ENCODE measurements at places on chromosomes 13 and 19.
A peak's percentile ranks its signal among the peaks of the same experiment; 100 is the strongest.

GRCh38 chr13:67557642-67558241 is 327.6 kb upstream of the PCDH9 start:
- no peak for DNase-seq

DNA sequence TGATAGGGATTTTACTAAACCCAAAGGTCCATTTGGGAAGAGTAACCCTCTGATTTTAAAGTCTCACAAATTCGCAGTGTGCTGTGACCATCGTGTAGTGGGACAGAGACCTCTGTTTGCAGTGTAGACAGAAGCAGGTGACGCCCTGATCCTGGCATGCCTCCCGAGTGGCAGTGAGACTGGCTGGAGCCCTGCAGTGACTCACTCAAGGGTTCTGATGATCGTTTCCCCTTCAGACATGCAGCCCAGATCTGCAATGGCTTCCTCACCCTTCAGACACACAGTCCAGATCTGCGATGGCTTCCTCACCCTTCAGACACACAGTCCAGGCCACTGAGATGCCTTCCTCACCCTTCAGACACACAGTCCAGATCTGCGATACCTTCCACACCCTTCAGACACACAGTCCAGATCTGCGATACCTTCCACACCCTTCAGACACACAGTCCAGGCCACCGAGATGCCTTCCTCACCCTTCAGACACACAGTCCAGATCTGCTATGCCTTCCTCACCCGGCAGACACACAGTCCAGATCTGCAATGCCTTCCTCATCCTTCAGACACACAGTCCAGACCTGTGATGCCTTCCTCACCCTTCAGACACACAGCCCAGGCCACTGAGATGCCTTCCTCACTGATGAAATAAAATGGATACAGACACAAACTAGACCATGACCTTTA is 125.2 kb downstream of the ATP11A start:
- no peak for DNase-seq

- no peak for DNase-seq
Measured at GRCh38 chr13:60612593-60612992, 215.6 kb downstream of the TDRD3 start.

DNA sequence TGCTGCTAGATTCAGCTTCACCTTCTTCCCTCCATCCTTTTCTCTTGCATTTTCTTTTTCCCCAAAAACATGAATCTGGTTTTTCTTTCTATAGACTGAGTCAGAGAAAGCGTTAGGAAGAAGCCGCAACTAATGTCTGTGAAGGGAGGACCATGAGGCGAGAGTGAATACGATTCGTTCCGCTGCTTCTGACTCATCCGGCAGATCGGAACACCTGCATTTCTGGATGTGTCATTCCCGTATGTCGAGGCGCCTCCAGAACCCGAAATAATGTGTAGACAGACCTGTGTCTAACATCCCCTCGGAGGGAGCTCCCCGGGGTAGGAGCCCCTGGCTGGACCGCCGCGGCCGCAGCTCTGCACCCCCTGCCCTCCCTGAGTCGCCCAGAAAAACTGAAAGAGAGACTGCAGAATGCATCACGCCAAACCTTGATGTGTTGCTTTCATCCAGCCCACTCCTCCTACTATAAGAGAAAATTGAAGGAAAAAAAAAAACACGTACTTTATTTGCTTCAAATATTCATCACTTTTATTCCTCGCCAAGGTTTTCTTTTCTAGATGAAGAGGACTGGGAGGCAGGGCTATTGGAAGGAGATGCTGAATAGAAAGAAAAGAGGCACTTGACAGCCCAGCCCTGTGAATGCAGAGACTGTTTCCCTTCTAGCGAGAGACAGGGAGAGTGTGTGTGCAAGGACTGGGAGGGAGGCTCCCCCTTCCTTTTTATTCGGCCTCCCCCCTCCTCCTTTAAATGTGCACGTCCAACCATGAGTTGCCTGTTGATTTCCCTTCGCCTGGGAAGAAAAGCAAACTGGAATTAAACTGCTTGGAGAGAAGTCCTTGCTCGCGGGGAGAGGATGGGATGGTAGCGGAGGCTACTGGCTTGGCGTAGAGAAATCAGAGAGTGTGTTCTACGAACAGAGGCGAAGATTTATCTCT is 616 bp upstream of the PCDH17 start:
- DNase-seq, result no peak

DNA sequence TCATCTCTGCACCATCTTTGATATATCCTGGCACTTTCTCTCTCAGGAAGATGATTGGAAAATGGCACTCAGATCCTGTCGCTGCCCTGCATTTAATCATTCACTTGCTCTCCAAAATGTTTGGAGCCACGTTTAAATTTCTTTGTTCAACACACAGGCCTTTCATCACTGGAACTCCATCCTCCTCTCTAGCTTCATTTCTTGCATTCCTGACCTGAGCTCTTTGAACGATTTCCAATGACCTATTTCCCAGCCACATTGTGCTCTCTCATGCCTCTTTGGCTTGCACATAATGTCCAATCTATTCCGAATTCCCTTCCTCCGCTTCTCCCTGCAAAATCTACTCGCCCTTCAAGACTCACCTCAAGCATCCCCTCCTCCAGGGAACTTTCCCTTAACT is 287.4 kb upstream of the NBEA start:
- no peak for DNase-seq

GRCh38 chr13:63297163-63297562 is 1881.5 kb upstream of the PCDH20 start:
- no peak for DNase-seq

DNA sequence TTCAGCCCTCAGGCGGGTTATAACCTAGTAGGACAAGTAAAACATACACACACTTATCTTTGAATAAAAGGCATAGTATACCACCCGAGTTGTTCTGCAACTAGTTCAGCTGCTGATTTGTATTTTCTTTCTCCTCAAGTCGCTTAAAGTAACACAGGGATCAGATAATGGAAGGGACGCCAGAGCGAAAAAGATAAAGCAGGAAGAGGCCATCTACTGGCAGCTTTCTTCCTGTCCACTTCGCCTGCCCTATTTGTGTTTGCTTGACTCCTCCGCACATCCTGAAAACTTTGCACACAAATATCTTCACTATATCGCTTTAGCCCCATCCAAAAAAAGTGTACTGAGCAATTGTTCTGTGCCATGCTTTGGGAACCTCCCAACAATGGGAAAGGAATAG is 238.0 kb upstream of the SOX21 start:
- no peak for DNase-seq

DNA sequence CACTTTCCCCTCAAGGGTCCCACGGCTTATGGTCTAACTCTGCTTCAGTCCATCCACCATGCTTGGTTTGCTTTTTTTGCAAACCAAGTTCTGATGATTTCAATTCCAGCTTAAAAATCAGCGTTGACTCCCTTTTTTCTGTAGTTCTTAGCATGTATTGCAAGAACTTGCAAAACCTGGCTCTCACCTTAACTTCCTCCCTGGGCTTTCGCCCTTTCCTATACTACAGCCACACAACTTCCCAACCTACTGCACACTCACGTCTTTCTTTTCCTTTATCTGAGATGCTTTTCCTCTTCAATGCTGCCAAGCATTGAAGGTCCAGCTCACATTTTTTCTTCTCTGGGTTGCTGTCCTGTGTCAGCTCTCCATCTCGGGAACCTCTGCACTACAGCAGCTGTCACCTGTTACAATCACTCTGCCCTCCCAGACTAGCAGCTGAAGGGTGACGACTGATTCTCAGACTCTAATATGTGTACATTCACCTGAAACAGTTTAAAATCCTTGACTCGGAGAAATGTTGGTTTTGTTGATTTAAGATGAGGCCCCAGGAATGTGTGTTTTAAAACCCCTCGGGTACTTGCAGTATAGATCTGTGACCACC is 143.7 kb downstream of the FREM2 start:
- DNase-seq, result no peak

- no peak for DNase-seq
Measured at GRCh38 chr19:53980539-53981375, 10.7 kb upstream of the CACNG6 start.

DNA sequence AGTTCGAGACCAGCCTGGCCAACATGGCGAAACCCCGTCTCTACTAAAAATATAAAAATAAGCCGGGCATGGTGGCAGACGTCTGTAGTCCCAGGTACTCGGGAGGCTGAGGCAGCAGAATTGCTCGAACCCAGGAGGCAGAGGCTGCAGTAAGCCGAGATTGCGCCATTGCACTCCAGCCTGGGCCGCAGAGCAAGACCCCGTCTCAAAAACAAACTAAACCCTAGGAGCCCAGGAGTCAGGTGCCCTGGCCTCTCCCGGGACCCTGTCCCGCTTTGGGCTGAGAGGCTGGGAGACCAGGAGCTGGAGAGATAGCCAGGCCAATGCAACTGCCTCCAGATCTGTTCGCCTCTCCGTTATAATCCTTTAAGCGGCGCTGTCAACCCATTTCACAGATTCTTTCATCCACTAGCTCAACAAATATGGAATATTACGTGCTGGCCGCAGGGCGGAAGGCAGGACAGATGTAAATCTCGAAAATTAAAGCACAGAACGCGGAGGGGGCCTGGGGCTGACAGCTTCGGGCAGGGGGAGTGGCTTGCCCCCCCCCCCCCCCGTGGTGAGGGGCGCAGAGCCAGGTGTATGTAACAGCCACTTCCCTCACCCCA is 5.3 kb upstream of the MYBPC2 start:
- DNase-seq, result no peak

DNA sequence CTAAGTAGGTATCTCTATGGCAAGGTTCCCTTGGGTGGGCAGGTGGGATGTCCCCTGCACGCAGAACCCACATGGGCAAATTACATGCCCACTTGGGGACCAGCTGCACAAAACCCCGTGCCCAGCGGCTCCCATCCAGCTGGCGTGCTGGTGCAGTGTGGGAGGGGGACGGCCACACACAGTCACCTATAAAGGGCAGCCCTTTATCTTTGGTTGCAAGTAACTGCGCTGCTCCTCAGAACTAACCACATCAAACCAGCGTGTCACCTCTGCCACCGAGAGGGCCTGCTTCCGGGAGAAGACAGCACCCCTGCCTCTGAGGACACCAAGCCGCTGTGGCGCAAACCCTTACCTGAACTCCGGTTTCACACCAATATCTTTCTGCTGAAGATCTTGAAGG is 32.2 kb downstream of the ANKRD27 start:
- DNase-seq, result peak; percentile 54

DNA sequence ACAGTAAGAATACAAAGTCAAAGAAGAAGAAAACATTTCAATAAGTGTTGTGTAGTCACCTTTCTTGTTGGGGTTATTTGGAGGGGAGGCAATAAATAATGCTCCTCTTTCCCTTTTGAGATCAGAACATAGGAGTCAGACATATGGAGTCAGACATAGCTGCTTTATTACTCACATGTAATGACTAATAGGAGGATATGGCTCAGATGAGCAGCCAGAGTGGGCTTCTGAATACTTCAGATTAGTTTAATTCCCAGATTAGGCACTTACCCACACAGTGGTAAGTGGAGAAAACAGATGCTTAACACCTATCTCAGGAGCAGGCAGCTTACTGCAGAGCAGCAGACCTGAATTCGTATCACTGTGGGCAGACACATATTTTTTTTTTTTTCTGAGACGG is 31.7 kb upstream of the C1QTNF9B start:
- no peak for DNase-seq

- no peak for DNase-seq
Measured at GRCh38 chr13:93378184-93378583, 151.6 kb downstream of the GPC6 start.

DNA sequence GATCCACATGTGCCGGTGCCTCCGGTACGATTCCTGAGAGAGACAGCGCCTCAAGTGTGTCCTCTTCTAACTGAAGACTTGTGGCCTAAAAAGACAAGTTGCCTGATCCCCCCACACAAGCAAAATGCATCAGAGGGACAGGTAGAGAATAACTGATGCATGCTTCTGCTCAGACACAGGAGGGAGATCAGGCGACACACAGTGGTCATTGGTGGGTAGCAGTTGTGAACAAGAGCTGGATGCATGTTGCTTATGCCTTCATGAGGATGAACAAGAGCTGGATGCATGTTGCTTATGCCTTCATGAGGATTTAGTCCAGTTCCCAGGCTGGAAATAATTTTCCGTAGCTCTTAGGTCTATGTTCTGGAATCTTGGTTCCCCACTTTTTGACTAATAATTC is 505.6 kb downstream of the MYO16 start:
- no peak for DNase-seq

DNA sequence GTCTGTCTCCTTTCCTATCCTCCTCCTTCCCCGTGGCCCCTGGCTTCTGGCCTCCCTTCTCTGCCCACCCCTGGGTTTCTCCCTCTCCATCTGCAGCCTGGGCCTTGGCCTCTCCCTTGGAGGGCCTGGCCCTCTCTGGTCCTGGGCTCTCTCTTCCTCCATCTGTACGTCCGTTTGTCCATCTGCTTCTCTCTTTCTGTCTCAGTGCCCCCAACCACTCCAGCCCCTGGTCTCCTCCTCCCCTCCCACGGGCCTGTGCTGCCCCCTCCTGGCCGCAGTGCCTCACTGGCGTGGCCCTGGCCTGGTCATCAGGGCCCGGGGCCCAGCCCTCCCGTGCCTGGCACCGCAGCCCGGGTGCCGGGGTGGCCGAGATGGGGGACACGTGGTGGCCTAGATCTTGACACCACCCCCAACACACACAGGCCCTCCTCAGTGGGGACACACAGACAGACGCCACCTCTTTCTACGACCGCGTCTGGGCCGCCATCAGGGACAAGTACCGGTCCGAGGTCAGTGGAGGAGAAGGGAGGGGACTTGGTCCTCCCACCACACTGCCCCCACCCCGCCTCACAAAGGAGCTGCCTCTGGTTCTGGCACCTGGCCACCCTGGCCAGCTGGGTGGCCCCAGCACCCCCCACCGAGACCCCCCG is 11.3 kb downstream of the PRKCSH start:
- no peak for DNase-seq

DNA sequence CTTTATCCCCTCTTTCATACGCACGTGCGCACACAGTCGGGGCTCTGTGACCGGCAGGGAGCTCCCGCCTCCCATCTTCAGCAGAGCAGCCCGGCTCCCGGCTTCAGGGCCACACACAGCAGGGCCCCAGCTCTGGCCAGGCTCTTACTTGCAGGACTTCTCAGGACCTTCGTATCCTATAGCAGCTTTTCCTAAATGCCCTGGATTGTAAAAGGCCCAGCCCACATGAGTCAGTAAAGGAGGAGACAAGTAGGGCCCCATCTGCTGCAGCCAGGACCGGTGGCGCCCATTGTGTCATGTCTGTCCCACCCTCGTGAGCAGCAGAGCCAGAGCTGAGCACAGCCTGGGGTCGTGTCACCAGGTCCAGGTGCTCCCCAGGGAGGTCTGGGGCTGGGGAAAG is 107.6 kb upstream of the VSTM2B start:
- no peak for DNase-seq

- DNase-seq, result no peak
Measured at GRCh38 chr19:3335431-3336350, 30.7 kb upstream of the NFIC start.
